ENCODE measurements at places on chromosomes 2 and 18.

GRCh38 chr2:103123516-103123915, 361.7 kb downstream of the TMEM182 start:
- no peak for DNase-seq

DNA sequence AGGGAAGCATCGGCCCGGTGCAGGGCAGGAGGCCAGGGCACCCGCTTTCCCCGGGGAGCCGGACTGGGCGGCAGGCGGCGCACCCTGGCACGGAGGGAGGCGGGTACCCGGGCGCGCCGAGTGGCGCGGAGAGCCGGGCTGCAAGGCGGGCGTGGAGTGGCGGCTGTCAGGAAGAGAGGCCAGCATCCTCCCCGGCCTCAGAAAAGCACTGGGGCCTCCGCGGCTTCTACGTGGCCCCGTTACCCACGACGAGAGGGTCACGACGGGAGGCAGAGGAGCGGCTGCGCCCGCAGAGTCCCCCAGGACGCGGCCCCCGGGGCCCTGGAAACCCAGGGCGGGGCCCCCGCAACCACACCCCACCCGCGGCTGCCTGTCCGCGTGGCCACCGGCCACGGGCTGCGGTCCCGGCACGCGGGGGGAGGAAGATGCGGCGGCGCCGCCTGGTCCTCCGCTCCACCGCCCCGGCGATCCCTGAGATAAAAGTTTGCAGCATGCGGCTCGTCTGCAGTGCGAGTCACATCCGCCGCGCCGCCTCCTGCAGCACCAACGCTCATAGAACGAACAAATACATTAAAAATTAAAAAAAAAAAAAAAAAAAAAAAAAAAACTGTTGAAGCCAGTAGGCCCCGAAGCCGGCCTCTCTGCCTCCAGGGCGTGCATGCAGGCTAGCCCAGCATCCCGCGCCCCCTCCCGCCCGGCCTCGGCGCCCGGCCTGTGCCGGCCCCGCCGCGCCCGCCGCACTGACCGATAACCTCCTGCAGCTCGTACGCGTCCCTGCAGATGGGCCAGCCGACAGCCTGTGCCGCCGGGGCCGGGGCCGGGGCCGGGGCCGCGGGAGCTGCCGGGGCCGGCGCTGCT, 683 bp downstream of the STK39 start:
- peak; percentile 65 for DNase-seq

DNA sequence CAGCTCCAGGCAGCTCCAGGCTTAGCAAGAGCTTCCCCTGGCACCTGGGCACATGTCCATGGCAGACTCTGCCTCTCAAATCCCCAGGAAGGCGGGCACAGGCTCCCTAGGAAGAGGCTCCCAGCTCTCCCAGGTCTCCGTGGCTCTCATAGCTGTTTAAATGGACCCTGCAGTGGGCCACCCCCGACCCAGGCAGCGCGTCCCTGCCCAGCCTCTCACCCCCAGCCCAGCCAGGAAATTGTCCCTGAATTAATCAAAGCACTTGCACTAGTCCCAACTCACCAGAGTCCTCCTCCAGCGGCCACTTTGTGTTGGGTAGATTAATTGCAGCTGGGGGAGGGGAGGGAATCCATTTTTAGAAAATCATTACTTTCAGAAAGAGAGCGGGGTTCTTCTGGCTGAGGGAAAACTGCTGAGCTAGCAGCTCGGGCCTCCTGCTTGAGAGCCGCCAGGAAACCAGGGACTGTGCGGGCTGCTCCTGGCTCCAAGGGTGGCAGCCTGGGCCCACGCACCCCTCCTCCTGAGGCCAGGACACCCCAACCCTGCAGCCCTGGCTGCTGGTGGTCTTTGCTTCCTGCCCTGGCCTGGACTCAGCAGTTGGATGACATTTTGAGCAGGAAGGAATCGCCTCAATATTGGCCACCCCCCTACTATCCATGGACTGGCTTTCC, 36.0 kb downstream of the SMAD7 start:
- DNase-seq: no peak

GRCh38 chr2:6780765-6781274, 84.9 kb downstream of the CMPK2 start:
- DNase-seq: no peak

GRCh38 chr2:75558786-75559679, 1.7 kb downstream of the EVA1A start:
- DNase-seq: no peak

GRCh38 chr2:211068108-211068780, 511.8 kb downstream of the CPS1 start:
- DNase-seq: no peak

All from stimulated activated CD8-positive, alpha-beta memory T cell treated with anti-CD3 and anti-CD28 coated beads, Interleukin-2, amount 100 ng/mL, for 1 hour (primary cell).